ENCODE measurements at places on chromosomes 7 and 10.

DNA sequence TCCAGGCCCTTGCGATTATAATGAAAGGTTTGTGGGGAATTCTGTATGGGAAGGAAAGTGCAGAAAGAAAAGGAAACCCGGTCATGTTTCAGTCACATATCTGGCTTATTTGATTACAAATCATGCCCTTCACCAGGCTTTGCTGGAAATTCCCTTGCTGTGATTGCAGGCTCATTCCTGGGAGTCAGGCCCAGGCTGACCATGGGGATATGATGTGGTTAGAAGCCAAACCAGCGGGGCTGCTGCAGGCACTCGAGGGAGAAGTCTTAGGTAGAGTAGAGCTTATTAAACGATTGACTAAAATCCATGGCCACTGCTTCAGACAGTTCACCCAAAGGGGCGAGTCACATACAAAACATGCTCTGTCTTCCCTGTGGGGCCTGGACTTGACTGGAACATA is 16.2 kb downstream of the PKD1L1 start:
- no peak for DNase-seq

DNA sequence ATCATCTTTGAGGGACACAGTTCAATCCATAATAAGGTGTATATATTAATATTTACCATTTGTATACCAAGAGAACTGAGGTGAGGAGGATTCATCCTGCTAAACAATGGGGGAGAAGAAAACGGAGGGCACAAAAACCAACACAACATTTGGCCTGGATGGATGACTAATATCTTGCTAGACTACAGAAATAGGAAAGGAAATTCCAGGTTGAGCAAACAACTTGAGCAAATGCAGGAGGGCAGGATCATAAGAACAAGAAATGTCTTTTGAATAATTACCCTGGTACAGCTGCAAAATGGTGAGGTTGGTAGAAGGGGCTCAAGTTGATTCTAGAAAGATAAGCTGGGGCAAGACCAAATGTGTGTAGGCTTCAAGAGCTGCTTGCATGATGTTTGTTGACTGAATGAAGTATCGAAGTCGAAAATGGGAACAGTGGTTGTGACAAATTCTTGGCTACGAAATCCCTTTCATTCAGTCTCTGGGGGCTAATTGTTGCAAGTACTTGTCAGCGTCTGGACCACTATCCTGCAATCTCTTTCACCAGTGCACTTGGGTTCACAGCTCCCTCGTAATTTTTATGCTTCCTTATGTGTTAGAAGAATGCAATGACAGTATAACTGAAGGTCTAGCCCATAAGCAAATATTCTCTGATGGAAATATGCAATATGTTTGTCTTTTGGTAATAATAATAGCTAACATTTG is 176.2 kb downstream of the PTEN start:
- no peak for DNase-seq

- DNase-seq, result no peak
These were observed 124.5 kb downstream of the POU6F2 start for GRCh38 chr7:39102234-39102633.

DNA sequence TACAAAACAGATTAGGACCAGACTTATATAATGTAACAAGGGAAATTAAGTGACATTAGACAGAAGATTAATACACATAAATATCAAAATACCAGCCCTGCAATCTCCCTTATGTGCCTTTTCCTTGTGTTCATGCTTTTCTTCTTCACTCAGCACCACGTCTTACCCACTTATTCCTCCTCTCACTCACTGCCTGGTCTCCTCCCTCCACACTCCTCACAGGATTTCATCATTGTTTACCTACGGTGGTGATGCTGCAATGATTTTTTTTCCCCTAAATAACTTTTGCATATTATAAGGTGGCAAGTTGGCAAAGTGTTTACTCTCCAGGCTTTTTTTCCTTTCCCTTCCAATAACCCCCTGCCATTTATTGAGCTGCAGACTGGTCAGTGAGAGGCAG is 203.2 kb downstream of the PCLO start:
- DNase-seq, result no peak

- no peak for DNase-seq
These were observed 16.9 kb downstream of the MEOX2 start for GRCh38 chr7:15669443-15670090.

DNA sequence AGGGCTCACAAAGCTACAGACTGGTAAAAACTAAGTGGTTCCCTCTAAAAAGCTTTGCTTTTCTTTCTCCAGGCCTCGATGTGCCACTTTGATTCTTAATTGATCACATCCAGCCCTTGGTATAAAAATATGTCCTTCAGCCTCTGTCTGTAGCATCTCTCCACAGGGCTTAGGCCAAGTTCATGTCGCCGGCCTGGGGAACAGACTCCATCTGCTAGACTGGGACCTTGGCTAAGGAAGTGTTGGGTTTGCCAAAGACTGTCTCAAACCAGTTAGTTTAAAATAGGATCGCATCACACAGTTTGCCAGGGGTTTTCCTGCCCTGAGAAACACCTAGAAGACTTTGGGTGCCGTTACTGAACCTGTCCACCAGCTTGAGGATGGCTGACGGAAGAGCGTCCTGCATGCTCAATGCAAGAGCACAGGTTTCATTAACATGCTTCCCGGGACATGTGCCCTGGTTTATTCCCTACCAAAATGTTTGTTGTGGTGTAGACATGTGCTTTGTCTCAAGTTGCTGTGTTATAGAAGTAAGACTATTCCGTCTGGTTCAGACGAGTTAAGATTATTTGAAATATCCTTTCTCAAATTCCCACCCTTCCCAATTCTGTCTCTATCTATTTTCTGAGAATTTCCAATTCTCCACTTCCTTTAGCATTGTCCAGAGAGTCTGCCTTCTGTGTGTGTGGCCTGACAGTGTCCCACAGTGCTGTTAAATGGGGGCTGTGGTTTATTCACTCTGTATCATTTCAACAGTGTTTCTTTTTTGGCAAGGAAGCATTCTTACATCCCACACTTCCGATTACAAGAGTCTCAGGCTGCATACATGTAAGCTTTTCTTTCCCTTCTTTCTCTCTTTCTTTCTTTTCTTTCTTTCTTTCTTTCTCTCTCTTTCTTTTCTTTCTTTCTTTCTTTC is 334.7 kb downstream of the INHBA start:
- no peak for DNase-seq

- DNase-seq, result no peak
These were observed 562 bp downstream of the NUB1 start for GRCh38 chr7:151342102-151342646.

DNA sequence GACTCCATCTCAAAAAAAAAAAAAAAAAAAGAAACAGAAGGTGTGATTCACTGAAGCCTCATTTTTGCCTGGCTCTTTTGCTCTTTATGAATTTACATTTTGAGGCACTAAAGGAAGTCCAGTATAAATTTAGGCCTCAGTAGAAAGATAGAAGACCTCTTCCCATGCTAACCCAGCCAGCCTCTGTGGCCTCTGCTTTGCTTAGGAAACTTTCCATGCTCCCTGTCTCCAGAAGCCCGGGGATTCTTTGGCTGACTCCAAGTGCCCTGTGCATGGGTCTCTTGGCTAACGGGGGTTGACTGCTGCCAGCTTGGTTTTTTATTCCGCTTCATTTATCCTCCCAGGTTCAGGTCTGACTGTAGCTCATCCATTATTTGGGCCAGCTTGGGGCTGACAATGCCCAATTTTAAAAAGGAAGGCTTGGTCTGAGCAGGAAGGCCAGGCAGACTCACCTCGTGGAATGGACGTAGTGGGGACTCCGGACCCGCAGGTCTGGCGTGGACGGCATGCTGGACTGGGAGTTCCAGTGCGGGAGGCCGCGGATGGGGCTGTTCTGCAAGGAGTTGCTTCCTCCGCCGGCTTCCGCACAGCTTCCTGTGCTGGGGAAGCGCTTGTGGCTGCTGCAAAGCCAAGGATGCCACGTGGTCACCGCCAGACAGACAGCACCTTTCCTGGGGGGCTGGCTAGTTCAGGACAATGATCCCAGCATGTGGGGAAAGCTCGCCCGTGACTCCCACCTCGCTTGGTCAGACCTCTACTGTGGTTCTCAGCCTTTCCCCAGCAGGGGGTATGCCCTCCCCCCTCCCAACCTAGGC is 72.3 kb downstream of the PRPF18 start:
- DNase-seq, result no peak

GRCh38 chr7:27576360-27576944 is 86.2 kb downstream of the HIBADH start:
- DNase-seq, result no peak

- DNase-seq, result no peak
These were observed 106.1 kb downstream of the MAGI2 start for GRCh38 chr7:79347351-79347750.

- DNase-seq, result no peak
These were observed 73.5 kb downstream of the ANKIB1 start for GRCh38 chr7:92319243-92319642.

DNA sequence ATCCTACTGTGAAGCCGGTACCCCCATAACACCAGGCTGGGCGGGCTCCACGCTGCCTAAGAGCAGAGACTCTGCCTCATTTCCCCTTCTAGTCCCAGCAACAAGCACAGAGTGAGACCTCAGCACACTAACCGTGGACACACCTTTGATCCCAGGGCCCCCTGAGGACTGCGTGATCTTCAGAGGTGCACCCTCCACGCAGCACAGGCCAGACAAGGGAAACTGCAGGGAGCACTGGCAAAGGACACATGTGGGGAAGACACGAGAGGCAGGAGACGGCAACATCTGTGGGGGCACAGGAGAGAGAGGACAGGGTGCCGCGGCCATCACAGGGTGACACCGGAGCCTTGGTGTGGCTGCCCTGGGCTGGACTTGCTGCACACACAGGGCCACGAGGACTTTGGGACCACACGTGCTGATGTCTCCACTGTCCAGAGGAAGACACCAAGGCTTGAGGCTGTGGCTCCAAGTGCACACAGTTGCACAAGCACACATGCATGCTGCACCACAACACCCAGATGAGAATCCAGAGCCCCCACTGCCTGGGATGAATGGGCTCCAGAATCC is 128.8 kb downstream of the PTPRN2 start:
- no peak for DNase-seq

DNA sequence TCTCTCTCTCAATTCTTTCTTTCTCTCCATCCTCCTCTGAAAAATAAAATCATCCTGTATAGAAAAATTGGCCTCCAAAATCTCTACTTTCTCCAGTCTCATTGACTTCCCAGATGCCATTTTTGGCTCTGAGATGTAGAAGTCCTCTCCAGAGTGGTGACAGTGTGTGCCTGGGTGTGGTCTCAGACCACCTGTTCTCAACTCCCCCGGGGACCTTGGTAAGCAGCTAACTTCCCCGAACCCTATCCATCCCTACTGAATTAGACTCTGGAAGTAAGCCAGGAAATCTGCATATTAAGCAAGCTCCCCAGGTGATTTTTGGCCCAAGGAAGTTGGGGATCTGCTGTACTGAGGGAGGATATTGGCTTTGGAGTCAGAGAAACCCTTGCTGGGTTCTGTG is 120.5 kb downstream of the WDR11 start:
- DNase-seq, result no peak
